ENCODE measurements at places on chromosomes 13 and 19.

DNA sequence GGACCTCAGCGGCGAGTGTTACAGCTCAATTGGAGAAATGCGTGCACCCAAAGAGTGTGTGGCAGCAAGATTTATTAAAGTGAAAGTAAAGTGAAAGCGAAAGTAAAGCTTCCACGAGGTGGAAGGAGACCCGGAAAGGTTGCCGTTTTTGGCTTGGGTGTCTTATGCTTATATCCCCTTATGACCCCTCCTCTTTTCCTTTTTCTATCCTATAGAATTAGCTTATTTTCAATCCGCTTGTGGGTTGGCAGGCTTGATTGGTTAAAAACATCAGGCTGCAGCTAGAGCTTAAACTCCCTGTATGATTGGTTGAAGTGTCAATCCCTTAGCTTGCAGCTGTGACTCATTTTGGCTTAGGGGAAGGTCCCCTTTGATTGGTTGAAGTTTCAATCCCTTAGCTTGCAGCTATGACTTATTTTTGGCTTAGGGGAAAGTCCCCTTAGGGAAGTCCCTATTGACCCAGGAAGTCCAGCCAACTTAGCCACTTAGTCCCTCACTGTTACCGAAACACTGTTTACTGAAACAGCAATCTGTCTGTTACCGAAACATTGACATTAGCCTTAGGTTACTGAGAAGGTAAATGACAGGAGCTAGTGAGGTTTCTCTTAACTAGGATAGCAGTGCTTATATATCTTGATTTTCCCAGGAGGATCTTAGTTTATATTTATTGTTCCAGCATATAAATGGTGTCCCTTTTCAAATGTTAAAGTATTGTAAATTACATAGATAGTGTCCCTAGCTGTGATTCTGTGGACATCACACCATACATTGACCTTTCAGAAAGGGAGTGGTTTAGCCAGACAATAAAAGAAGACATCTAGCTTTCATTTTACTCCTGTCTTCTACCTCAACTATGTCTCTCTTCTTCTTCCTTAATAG is 575.8 kb downstream of the DACH1 start:
- DNase-seq: no peak

DNA sequence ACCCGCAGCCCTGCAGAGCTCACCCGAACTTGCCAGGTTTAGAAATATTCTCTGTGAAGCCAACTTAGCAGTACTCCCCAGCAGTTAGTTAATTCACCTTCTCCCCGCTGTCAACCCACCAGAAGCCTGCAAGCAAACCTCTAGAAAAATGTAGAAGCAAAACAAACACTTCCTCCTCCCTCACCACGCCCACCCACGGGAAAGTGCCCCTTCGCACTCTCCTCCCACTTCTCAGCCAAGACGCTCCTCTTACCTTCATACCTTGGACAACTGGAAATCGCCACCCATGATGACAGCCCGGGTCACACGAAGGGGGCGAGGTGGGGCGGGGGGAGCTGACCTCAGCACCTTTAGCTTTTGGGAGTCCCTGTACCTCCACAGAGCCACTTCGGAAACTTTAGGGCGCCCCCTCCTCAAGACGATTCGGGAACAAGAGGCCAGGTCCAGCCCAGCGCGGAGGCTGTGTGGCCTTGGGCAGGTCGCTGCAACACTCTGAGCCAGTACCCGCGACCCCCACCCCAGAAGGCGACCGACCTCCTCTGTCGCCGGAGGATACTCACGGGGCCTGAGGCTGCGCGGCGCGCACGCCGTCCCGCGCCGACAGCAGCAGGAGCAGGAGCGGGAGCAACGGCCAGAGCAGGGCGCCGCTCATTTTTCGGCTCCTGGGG is 485 bp downstream of the CPAMD8 start:
- no peak for DNase-seq

DNA sequence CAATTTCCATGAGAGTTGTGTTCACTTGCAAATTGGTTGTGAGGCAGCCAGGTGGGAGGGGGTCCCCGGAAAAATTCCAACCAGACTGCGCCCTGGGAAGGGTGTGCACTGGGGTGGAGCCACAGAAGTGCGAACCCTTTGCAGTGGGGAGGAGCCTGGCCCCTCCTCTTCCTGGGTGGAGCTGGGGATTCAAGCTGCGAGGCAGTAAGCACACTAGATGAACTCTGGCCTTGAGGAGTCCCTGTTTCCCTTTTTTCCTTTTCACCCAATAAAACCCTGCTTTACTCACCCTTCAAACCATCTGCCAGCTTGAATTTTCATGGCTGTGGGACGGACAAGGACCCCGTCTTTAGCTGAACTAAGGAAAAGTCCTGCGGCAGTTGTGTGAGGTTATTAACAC is 31.0 kb upstream of the MBNL2 start:
- no peak for DNase-seq

- no peak for DNase-seq
Measured at GRCh38 chr13:28744091-28744536, 25.3 kb upstream of the SLC46A3 start.

GRCh38 chr13:112904436-112904960 is 64.5 kb upstream of the MCF2L start:
- no peak for DNase-seq

GRCh38 chr19:2240881-2241760 is 4.5 kb downstream of the SF3A2 start:
- DNase-seq: no peak

GRCh38 chr13:79385694-79386093 is 20.4 kb downstream of the RBM26 start:
- no peak for DNase-seq

- DNase-seq: no peak
Measured at GRCh38 chr13:79496188-79496587, 15.2 kb downstream of the NDFIP2 start.

DNA sequence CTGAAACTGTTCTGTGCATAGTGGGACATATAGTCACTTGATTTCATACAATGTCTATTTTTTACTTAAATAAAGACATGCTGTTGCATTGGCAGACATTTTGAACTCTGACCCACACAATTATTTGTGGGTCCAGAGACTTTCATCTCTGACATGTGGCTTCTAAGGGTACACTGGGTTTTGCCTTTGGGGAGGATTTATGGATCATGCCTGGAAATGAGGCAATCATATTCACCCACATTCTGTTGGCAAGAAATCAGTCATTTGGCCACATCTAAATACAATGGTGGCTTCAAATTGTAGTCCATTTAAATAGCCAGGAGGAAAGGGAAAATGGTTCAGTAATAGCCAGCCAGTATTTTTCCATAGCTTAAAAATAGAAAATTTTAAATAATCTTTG is 238.3 kb upstream of the KLF12 start:
- no peak for DNase-seq

DNA sequence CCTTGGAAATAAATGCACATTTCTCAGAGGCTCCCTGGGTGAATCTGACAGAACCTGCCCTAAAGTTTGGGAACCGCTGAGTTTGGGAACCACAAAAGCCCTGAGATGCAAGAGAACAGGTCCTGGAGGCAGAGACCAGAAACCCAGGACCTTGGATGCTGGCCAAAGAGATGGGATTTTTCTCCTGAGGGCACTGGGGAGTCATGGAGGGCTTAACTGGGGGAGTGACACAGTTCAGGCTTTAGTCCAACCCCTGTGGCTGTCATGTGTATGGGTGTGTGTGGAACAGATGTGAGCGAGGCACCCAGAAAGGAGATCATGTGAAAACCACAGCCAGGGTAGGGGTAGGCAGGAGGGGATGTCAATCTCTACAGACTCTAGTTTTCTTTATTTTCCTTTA is 3.9 kb upstream of the NCCRP1 start:
- no peak for DNase-seq

DNA sequence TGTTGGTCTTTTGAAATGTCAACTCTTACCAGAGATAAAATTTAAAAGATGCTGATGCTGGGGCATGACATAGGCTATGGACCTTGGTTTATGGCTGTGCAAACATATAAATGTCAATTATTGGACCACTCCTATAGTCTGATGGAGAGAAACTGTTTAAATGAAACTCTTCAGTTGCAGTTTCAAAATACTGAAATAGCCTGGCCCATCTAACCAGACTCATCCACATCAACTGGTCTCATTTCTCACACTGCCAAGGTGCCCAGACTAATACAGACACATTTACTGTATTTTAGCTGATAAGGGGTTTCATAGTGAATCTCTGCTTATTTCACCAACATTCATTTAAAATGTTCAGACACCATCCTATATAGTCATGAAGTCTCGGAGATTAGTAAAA is 19.9 kb downstream of the SERPINE3 start:
- no peak for DNase-seq

DNA sequence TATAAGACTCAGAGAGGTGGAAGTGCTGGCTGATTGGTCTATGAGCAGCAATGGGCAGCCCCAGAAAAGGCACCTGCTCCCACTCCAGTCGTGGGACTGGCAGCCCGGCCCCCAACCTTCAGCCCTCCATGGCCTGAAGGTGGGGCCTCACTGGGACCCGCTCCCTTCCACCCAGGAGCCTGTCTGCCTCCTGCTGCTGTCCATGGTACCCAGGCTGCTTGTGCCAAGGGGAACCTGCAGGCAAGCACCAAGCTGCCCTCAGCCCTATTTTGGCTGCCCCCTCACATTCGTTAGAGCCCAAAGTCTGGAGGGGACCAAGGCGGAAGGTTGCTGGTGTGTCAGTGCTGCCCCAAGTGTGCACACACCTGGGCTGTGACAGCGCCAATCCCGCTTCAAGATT is 2304.9 kb downstream of the PCDH9 start:
- DNase-seq: no peak

DNA sequence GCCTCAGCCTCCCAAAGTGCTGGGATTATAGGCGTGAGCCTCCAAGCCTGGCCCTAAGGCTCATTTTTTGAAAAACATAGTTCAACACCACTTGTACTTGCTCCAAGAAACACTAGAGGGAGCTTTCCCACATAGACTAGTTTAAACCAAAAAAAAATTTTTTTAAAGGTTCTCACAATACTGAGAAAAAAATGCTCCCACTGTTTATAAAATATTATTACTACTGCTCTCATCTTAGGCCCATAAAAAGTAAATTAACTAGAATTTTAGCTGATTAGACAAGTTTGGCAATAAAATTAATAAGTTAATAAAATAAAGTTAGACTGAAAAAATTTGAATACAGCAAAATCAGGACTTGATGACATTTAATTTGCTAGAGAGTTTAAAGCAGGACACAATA is 109.5 kb downstream of the TBC1D4 start:
- DNase-seq: no peak
